ENCODE measurements at places on chromosomes 1 and 21.

DNA sequence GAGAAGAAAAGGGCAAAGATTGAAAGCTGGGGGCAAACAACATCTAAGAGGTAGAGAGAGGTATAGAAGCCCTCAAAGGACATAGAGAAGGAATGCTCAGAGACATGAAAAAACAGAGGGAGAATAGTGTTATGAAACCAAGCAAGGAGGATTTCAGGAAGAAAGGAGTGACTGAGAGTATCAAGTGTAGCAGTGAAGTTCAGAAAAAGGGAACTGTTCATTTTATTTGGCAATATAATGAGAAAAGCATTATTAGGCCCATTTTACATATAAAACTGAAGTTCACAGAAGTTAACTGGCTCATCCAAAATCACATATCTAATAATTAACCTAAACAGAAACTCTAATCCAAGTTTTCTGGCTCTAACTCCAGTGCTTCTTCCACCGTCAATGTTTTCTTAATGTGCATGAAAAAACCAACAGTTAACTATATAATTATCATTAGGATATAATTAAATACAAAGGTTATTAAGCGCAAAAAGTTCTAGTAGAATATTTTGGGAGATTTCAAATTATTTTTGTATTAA is 17.7 kb downstream of the NEXN start:
- no peak for DNase-seq

DNA sequence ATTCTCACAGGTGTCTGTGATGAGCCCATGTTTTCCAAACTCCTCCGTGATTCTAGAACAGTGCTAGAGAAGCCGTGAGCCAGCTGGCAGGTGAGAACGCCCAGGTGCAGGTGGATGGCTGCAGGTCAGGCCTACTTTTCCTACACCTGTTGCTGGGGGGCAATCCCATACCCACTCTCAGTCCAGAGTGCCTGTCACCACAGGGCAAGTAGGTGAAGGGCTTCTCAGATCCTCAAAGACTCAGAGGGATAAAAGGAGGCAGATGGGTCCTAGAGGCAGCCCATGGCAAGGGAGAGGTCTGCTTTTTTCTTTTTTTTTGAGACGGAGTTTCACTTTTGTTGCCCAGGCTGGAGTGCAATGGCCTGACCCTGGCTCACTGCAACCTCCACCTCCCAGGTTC is 50.7 kb upstream of the H6PD start:
- DNase-seq = no peak

DNA sequence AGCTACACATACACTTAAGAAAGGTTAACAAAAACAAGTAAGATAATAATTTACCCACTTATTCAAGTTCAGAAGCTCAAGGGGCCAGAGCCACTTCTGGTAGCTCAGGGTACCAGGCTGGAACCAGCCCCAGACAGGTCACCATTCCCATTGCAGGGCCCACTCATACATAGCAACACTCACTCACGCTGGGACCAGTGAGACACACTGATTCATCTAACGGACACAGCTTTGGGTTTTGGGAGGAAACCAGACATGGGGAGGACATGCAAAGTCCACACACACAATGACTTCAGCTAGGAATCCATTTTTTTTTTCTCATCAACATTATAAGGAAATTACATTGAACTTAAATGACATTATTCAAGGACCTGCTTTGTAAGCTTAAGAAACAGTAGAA is 169.1 kb downstream of the ZC3H11B start:
- no peak for DNase-seq

- DNase-seq = no peak
Measured at GRCh38 chr1:240794046-240794843, 182.3 kb upstream of the GREM2 start.

DNA sequence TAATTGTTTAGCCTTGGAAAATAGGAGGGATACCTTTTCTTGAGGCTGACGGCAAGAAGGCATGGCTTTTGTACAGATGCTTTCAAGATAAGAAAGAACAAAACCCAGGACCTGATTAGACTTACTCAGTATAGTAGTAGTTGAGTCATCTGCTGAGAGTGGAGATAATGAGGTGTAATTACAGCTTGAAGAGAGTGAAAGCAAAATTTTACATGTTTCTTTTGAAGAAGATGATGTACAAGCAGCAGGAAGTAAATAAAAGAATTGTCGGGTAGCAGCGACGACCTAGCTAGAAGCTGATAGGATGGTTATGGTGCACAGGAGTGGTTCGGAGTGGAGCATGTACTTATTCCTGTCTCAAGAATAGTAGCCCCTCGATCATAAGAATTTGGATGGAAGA is 6.6 kb downstream of the ANGPTL1 start:
- no peak for DNase-seq

DNA sequence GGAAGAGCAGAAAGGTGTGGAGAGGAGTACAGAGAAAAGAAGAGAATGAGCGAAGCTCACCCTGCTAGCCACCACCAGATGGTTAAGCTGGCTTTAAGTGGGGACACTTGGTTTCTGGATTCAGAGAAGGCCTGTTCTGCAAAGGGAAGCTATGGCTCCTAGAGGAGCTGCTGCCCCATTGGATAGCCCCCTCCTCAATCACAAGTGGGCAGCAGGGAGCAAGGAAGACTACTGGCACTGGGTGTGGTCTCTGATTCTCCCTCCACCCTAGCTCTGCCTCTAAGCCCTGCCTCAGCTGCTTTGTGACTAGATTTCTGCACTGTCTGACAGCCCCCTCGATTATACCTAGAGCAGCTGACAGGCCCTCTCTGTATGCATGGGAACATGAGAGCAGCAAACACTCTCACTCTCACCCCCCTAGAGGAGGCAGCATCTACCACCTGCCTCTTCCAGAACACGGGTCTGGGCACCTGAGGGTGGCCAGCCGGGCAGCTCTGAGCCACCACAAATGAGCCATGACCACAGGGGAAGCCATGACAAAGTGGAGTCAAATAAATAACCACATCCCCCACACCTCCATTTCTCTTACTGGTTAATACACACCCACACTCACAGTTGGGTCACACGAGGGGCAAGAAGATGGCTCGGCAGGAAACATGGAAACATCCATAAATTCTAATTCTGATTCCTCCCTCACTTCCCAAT is 13.6 kb downstream of the PLEKHA6 start:
- DNase-seq = no peak

Measured in activated CD4-positive, alpha-beta T cell treated with anti-CD3 and anti-CD28 coated beads, Interleukin-2, amount 50 U/mL, for 1 hour (primary cell).